Left lung (tissue), 14 donors: ENCODE measurements at places on chromosomes 3 and 15. TPM values are rescaled to one million over a fixed set of nuclear protein-coding genes. Genes with fewer than 3 reads are reported as not detected.

GRCh38 chr3:102225407-102226132 lies 209.2 kb upstream of the ZPLD1 start:
- H3K27ac ChIP-seq, result no peak overlapping the region
- H3K4me3 ChIP-seq, result no peak overlapping the region
- H3K36me3 ChIP-seq, result no peaks in the 10 kb centered on the region
- H3K4me1 ChIP-seq, result no peaks in the 10 kb centered on the region
- DNase-seq, result peak; percentile 25

GRCh38 chr3:117706037-117706436 lies 996.5 kb downstream of the TUSC7 start:
- no peaks in the 10 kb centered on the region for H3K27me3 ChIP-seq
- no peaks in the 10 kb centered on the region for H3K36me3 ChIP-seq
- no peak overlapping the region for H3K4me3 ChIP-seq

Gene ECE2
- total RNA-seq, result not detected

DNA sequence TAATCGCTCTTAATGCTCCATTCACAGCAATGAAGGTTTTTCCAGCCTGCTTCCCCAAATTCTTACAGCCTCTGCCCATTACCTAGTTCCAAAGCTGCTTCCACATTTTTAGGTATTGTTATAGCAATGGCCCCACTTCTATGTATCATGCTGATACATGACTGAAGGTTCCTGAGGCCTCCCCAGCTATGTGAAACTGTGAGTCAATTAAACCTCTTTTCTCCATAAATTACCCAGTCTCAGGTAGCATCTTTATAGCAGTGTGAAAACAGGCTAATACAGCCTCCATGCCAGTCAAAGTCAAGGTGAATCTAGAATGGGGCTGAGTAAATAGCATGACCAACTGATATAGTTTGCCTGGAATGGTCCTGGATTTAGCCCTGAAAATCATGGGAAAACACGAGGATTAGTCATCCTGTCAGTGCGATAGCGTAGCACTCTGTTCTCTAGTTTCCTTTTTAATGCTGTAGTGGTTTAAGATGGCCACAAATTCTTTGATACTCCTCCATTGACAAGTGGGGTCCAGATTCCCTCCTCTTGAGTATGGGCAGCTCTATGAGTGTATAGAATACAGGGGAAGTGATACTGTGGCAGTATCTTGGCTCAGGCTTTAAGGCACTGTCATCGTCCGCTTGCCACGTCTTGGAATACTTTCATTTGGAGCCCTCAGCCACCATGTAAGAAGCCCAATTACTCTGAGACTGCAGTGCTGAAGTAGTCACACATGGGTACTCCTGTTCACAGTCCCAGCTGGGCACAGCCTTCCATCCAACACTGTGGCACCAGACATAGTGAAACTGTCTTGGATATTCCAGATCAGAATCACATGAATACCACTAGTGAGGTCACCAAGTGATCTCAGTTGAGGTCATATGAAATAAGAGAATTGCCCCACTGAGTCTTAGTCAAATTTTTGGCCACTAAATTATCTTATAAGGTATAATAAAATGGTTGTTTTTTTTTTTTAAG lies 94.0 kb upstream of the PLCL2 start:
- H3K27ac ChIP-seq, result no peak overlapping the region
- no peaks in the 10 kb centered on the region for H3K36me3 ChIP-seq
- H3K27me3 ChIP-seq, result no peaks in the 10 kb centered on the region
- DNase-seq, result no peak
- no peaks in the 10 kb centered on the region for H3K4me1 ChIP-seq

GRCh38 chr3:99957151-99957796 lies 139.6 kb downstream of the CMSS1 start:
- H3K36me3 ChIP-seq, result no peaks in the 10 kb centered on the region
- DNase-seq, result no peak
- H3K27me3 ChIP-seq, result no peaks in the 10 kb centered on the region
- H3K27ac ChIP-seq, result no peak overlapping the region
- peaks cover 6% of the 10 kb centered on the region for H3K4me1 ChIP-seq

DNA sequence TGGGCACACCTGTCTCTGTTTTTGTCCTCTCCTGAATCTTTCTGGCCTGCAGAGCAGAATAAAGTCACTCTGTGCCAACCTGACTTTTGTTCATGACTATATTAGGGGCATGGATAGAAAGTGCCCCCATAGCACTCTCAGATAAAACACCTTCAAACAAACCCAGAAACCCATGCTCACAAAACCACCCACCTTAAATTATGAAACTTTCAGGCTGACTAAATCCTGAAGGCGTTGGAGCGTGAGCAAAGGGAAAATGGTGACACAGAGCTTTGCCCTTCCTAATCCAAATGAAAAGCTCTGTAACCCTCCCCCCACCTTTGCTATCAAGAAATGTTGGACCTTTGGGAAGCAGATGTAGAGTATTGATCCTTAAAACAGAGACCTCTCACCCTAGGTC lies 138.9 kb downstream of the IGF1R start:
- H3K4me3 ChIP-seq, result no peak overlapping the region
- no peaks in the 10 kb centered on the region for H3K4me1 ChIP-seq
- H3K27ac ChIP-seq, result no peak overlapping the region
- no peaks in the 10 kb centered on the region for H3K36me3 ChIP-seq

- H3K27ac ChIP-seq, result no peak overlapping the region
- DNase-seq, result no peak
- peaks cover 20% of the 10 kb centered on the region for H3K4me1 ChIP-seq
Measured at GRCh38 chr3:72127844-72128243, 342.9 kb upstream of the PROK2 start.

GRCh38 chr15:80404057-80404760 lies at the start of gene ARNT2:
ARNT2 (plus strand) TSS chr15:80404382; CDS start chr15:80404516, 134 bp downstream.
- no peaks in the 10 kb centered on the region for H3K36me3 ChIP-seq
- no peak within 1 kb of the TSS for H3K27ac ChIP-seq
- DNase-seq, result no peak
- peak within 1 kb of the TSS; percentile 41 for H3K4me3 ChIP-seq
- peaks cover 11% of the 10 kb centered on the region for H3K4me1 ChIP-seq
- H3K27me3 ChIP-seq, result peaks cover 81% of the 10 kb centered on the region

Gene IQCF5
- total RNA-seq, result not detected

DNA sequence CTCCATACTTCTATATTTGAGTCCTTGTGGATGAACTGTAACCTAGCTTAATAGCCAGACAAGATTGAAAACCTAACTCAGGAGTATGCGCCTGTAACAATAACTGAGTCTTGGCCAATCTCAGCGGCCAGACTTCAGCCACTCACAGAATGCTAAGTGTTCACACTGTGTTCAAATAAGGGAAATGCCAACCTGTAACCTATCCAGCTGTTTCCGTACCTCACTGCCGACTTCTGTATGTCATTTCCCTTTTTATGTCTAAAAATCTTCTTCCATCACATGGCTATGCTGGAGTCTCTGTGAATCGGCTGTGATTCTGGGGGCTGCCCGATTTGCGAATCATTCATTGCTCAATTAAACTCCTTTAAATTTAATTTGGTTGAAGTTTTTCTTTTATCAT lies 169.2 kb downstream of the NFKBIZ start:
- no peak overlapping the region for H3K4me3 ChIP-seq
- no peak for DNase-seq
- H3K27me3 ChIP-seq, result no peaks in the 10 kb centered on the region
- H3K27ac ChIP-seq, result no peak overlapping the region

DNA sequence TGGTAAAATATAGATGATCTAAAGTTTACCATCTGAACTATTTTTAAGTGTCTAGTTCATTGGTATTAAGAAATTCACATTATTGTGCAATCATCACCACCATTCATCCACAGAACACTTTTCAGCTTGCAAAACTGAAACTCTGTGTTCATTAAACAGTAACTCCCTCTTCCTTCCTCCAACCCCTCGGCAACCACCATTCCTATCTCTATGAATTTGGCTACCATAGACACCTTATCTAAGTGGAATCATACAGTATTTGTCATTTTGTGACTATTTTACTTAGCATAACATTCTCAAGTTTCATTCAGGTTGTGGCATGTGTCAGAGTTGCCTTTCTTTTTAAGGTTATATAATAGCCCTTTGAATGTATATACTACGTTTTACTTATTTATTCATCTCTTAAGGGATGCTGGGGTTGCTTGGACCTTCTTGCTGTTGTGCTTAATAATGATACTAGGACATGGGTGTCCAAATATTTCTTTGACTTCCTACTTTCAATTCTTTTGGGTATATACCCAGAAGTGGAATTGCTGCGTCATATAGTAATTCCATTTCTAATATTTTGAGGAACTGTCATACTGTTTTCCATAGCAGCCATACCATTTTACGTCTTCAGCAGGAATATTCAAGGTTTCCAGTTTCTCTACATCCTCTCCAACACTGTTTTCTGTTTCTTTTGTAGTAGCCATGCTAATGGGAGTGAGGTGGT lies 20.9 kb downstream of the KAT2B start:
- H3K27ac ChIP-seq, result peak overlapping the region; percentile 92
- H3K27me3 ChIP-seq, result no peaks in the 10 kb centered on the region
- peak; percentile 69 for DNase-seq
- H3K4me1 ChIP-seq, result peaks cover 16% of the 10 kb centered on the region
- peak overlapping the region; percentile 31 for H3K4me3 ChIP-seq
- no peaks in the 10 kb centered on the region for H3K36me3 ChIP-seq

DNA sequence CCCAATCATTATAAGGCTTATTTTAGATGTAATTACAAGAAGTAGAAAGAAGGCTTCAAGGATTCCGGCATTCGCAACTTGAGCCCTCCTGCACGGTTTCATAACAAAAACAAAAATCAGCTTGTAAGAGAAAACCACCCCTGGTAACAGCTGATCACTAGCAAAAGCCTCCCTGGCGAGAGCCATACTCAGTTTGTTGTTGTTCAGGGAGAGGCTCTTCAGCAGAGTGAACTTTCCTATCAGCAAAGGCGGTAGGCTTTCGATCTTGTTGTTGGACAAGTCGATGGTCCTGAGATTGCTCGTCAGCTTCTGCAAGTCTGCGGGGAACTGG lies 710 bp downstream of the LRRC57 start:
- H3K27me3 ChIP-seq, result no peaks in the 10 kb centered on the region
- peak overlapping the region; percentile 96 for H3K27ac ChIP-seq
- peak overlapping the region; percentile 84 for H3K4me3 ChIP-seq
- DNase-seq, result no peak
